Activated CD4-positive, alpha-beta T cell treated with anti-CD3 and anti-CD28 coated beads for 48 hours (primary cell): ENCODE measurements at places on chromosomes 1 and 21.

- DNase-seq = no peak
Measured at GRCh38 chr1:1118011-1118875, 2.4 kb upstream of the C1orf159 start.

GRCh38 chr1:41728403-41729202 is 190.1 kb downstream of the HIVEP3 start:
- peak; percentile 82 for DNase-seq

GRCh38 chr1:164702216-164702615 is 143.2 kb downstream of the PBX1 start:
- no peak for DNase-seq

DNA sequence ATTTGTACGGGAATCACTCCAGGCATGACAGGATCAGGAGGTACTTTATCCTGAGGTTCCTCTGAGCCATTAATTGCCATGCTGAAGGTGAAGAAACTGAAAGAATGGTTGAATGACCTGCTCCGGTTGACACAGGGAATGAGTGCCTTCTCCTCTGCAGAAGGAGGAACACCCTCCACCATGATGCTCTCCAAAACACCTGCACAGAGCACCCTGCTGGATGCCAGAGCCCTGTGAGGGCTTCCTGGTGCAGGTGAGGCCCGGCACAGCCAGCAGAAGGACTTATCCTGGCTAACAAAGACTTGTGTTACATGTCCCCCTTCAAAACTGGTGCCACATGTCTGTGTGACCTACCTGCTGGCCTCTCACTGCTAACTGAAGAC is 14.3 kb upstream of the LBR start:
- DNase-seq = no peak

- no peak for DNase-seq
Measured at GRCh38 chr1:85449356-85449755, 15.6 kb downstream of the DDAH1 start.

- DNase-seq = no peak
Measured at GRCh38 chr1:241696172-241696814, 44.2 kb downstream of the WDR64 start.
